ENCODE measurements at places on chromosomes 5 and 9.

DNA sequence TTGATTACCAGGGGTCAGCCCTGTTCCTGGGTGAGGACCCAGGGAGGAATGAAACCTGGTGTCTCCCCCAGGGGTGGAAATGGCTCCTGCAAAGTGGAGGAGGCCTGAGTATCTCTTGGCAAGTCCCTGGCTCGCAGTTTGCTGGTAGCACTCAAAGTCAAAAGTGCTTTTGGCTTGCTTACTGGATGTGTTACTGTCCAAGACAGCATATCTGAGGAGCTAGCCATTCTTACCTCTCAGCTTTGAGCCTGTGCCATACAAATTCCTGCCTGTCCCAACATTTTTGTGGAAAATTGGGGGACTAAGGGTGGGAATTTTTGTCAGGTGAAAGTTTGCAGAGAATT, 9.9 kb downstream of the ZNF618 start:
- no peak for DNase-seq

DNA sequence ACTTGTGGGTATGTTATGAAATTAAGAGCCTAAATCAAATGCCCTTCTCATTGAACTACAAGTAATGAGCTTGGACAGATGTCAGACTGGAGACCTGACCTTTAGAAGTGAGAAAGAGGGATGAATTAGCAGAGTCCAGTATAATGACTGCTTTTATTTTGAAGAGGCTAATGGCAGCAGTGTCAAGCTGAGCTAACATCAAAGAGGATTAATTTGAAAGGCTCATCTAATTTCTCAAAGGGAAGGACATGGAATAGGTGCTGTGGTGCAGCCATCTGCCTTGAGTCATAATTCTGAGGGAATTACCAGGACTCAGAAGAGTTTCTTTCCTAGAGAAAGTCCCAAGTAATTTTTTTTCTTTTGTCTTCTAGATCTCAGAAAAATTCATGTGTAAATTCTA, 57.6 kb downstream of the FAM81B start:
- DNase-seq: no peak

GRCh38 chr9:135772056-135772646, 70.2 kb downstream of the KCNT1 start:
- no peak for DNase-seq

DNA sequence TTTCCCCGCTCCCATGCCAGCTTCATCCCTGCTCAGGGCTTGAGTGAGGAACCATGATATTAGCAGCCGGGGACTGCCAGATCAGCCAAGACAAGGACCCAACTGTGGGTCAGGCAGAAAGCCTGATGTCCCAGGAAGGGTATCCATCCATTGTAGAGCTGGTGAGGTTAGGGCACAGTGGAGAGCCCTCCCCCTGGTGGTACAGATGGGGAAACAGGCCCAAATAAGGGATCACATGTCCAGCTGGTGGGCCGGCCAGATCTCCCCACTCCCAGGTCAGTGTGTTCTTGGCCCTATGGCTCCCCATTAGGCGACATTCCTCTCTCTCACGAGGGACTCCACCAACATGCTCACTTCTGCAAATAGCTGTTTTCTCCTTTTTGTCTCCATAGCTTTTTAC, 9.0 kb downstream of the CDX1 start:
- DNase-seq: no peak

- DNase-seq: no peak
Measured at GRCh38 chr5:93748875-93749397, 7.5 kb upstream of the POU5F2 start.

DNA sequence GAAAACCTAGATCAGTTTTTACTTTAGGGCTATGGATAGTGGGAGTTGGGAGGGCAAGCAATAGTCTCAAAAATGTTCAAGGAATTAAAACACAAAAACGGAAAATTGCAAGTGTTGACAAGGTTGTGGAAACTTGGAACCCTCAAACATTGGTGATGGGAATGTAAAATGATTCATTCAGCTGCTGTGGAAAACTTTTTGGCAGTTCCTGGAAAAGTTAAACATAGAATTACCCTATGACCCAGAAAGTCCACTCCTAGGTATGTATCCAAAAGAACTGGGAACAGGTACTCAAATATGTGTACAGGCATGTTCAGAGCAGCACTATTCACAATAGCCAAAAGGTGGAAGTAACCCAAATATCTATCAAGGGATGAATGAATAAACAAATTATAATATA, 1.2 kb upstream of the MSANTD3 start:
- DNase-seq: no peak

DNA sequence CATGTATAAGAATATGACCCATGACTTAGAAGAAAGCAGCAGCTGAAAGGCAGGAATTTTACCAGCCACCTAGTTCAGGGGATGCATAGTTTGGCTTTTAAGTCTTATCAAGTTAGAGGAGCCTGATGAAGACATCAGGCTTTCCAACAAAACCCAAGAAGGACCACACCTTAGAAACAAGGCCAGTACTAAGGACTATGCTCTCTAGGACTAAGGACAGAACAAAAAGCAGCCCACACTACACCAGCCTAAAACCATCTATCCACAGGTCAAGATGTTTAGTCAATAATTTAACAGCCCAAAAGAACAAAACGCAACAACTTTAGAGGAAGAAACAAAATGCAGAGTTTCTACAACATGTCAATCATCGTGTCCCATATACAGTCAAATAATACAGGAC, 408.9 kb upstream of the RGMB start:
- DNase-seq: no peak

GRCh38 chr9:134328341-134328840, 2.1 kb downstream of the RXRA start:
- no peak for DNase-seq

GRCh38 chr9:128422783-128423150, 2.1 kb downstream of the CERCAM start:
- no peak for DNase-seq

DNA sequence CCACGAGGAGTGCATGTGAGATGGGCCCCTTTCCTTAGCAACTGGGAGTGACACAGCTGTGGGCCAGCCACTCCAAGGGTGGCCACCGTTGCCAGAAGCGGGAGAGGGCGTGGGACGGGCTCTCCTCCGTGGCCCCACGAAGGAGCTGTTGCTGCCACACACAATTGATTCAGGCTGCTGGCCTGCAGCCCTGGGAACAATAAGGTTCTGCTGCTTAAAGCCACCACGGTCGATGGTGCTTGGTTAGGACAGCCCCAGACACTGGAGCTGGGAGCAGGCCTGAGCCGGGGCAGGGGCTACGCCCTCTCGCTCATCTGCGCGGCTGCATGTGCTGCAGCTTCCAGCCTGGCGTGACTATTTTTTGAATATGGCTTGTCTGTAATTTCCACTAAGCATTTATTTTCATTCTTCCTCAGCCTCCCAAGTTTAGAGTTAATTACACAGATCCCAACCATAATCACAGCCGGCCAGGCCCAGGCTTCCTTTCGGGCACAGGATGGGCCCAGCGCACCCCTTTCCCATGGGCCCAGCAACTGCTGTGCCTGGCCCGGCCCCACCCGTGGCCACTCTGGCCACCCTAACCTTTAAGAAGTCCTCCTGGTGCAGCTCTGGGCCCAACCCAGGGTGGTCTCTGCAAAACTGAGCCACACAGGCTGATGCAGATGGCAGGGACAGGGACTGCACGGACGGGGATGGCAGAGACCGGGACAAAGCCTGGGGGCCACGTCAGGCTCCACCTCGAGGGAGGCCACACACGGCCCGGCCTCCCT, 49.7 kb downstream of the VAV2 start:
- DNase-seq: no peak

GRCh38 chr5:122156724-122157325, 27.5 kb downstream of the ZNF474 start:
- DNase-seq: no peak

GRCh38 chr9:124776954-124777648, at the start of gene OLFML2A:
TSS of gene OLFML2A (plus strand) at chr9:124777133. CDS start at chr9:124777271, 138 bp downstream.
- DNase-seq: no peak

DNA sequence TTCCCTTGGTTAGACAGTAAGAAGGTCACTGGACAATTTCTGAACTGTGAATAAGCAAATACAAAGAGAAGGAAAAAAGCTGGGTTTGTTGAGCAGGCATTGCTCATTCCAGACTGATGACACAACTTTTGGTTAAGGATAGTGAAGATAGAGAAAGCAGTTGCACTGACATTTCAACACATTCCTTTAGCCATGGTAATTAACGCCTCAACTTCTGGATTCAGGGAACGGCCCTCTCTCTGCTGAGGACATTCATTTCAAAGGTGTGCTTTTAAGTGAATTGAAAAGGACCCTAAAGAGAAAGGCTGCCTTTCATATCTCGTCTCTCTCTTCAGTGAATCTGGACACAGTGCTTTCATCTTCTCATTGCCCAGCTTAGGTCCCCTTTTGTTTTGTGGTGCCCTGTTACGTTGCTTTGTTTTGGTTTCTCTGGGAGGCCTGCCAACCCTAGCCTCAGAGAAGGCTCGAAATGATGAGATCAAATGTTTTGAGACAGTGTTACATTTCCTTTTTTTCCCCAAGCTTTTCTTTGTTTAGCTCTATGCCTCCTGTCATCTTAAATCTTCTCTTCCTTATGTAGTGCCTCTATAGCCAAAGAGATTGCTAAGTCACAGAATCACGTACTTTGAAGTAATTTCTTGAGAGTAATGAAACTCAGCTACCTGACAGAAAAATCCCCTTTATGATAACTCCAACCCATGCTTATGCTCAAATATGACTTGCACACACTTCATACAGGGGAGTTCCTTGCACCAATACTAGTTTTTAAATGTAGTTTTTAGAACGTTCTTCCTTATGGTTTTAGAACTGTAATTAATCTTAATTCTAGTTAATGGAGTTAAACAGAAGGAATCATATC, 94.4 kb upstream of the IFNE start:
- no peak for DNase-seq

DNA sequence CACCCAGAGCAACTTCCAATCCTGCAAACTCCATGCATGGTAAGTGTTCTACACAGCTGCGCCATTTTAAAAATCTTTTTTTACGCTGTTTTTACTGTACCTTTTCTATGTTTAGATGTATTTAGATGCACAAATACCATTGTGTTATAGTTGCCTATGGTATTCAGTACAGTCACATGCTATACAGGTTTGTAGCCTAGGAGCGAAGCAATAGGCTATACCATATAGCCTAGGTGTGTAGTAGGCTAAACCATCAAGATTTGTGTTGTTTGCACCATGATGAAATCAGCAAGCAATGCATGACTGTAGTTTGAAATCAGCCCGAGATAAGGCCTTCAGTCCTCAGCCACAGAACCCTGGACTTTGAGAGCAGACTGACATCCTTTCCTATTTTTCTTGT, 101.2 kb downstream of the LIX1 start:
- DNase-seq: no peak

DNA sequence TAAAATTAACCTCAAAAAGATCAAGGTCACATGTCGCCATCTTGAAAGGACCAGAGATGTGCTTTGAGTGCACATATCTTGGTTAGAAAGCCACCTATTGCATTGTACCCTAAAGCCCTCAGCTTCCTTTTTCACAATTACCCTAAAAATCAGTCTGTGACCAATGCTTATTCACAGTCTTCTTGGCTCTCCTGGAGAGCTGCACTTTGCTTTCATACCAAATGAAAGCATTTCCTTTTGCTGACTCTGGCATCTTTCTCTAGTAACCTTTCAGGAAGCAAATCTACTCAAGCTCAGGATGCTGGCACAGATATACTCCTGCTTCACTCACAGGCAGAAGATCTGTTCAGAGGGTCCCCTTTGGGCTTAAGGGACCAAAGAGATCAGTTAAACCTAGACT, 160.7 kb upstream of the PUM3 start:
- no peak for DNase-seq

GRCh38 chr9:70442328-70442848, 27.9 kb upstream of the KLF9 start:
- no peak for DNase-seq

DNA sequence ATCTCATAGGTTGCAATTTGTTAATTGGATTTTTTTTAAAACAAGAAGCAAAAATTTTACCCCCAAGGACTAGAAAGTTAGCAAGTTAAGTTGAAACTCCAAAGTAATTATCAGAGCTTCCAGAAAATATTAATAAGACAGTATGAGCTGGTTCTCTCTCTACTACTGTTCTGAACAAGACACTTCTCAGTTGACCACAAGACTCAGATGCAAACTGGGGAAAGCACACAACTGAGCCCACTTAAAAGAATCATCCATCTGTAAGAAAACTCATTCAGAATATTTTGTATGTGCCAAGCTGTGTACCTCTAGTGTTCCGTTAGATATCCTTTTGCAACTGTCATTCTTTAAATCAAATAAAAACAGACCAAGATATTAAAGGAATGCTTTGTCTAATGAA, 60.0 kb downstream of the MAP1B start:
- DNase-seq: no peak

DNA sequence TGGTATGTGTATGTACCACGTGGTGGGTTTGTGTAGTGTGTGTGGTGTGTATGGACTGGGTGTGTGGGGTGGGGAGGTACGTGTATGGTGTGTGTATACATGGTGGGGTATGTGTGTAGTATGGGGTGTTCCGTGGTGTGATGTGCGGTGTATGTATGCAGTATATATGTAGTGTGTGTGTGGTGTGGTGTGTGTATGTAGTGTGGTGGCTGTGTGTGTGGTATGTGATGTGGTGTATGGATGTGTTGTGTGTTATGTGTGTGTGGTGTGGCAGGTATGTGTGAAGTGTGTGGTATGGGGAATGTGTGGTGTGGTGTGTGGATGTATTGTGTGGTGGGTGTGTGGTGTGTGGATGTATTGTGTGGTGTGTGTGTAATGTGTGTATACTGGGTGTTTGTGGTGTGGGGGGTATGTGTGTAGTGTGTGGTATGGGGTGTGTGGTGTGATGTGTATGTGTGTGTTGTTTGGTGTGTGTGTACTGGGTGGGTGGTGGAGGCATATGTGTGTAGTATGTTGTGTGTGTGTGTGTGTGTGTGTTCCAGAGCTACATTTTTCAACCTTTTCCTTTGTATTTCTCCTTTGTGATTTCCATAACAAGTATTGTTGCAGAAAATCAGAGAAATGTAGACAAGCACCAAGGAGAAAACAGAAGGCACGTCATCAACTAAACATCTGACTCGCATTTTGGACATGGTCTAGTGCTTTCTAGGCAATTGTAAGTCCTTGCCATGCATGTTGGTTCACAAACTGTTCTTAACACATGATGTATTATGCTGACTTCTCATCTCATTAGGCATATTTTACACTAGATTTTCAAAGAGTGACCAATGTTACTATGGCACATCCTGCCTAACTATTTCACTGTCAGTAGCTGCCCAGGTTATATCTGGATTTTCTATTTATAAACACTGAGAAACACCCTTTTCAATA, 13.2 kb downstream of the SEMA4D start:
- no peak for DNase-seq

DNA sequence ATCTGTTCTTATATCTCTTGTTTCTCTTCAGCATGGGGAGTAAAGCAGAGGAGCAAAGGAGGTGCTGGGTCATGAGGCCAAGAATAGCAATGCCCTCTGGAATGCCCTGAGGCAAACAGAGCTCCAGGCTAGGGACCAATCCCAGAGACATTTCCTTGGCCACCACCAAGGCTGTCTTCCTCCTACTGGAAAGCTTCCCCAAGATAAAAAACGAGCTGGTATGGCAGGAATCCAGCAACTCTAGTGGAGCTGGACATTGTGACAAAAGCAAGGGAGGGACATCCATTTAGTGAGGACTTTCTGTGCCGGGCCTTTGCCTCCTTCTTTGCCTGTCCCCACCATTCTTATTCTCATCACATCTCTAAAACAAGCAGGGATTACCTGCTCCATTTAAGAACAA, 161.6 kb downstream of the ASTN2 start:
- DNase-seq: no peak

All from stimulated activated CD8-positive, alpha-beta memory T cell treated with anti-CD3 and anti-CD28 coated beads, Interleukin-4, amount 100 ng/mL, for 1 hour (primary cell).